Renal pelvis (tissue), 12 donors: ENCODE measurements at places on chromosomes 1 and 21. TPM values are rescaled to one million over a fixed set of nuclear protein-coding genes. Genes with fewer than 3 reads are reported as not detected.

The ASCL5 gene
- 0.15 TPM for polyA plus RNA-seq

DNA sequence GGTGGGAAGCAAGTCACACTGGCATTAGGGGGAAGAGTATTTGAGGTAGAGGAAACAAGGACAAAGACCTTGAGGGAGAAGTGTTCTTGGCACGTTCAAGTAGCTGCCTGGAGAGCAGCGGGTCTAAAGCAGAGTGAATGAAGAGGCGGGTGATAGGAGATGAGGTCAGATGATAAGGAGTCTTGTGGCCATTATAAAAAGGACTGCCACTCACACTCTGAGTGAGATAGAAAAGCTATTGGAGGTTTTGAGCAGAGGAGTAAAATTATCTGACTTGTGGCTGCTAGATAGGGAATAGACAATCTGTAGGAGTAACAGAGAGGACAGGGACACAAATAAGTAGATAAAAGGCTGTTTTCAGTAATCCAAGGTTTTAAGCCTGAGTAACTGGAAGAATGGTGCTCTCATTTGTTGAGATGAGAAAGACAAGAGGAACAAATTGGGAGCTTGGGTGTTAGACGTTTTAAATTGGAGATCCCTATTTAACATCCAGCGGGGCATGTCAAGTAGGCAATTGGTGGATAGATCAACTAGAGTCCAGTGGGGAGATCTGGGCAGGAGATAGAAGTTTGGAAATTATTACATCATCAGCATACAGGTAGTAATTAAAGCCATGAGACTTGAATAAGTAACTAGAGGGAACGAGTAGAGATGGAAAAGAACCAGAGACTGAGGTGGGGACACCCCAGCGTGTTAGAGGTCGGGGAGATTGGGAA is 43.7 kb downstream of the HENMT1 start:
- DNase-seq = no peak

The GSTM3 gene
- 233 TPM for polyA plus RNA-seq

GRCh38 chr1:9211291-9211811 is 23.2 kb upstream of the H6PD start:
- no peak for DNase-seq

DNA sequence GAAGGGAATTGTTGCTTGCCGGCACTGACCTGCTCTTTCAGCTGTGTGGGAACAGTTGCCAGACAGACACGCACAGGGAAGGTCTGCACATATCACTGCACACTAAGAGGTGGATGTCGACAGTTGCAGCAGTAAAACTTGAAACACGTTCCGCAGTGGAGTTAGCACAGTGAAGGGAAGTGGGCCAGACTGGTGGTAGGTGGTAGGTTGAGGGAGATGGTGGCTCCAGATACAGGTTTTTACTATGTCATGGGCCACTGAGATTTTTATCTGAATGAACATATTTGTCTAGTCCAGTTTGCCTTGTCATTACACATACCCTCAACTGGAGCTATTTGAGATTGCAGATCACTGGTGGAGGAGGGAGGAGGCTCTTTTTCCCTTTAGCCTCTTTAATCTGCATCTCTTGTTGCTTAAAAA is 13.5 kb downstream of the MRPS6 start:
- DNase-seq = no peak

GRCh38 chr1:183349201-183349711 is 68.9 kb downstream of the NMNAT2 start:
- DNase-seq = no peak

The FAM72D gene
- 1.4 TPM for polyA plus RNA-seq
